ENCODE measurements at places on chromosomes 7 and 10. TPM values are rescaled to one million over a fixed set of nuclear protein-coding genes. Genes with fewer than 3 reads are reported as not detected.
A peak's percentile ranks its signal among the peaks of the same experiment; 100 is the strongest.

Gene WNT8B
- 0.28 TPM for polyA plus RNA-seq

- DNase-seq, result no peak
Observed at GRCh38 chr10:5424751-5425150, 12.4 kb downstream of the NET1 start.

DNA sequence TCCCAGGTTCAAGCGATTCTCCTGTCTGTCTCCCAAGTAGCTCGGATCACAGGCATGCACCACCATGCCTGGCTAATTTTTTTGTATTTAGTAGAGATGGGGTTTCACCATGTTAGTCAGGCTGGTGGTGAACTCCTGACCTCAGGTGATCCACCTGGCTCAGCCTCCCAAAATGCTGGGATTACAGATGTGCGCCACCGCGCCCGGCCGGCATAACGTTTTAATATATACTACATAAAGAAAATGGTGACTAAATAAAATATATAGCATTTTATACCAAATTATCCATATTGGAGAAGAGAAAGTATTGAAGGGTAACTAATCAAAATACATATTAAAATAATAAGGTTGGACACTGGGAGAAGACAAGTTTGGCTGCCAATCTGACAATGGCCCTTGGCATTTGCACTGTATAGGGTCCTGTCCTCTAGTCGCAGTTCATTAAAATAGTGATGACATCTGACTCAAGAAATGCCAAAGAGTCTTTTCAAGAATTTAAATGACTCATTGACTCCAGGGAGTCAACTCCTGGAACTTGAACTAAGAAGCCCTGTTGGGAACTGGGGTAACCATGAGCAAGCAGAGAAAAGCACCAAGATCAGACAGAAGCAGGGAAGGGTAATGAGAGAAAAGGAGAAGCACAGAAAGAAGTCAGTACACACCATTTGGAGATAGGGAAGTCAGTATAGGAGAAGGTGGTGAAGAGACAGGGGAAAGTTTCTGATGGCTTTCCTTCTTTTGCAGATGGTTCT is 91.1 kb downstream of the CH25H start:
- DNase-seq, result no peak

GRCh38 chr10:118259288-118259906 is 82.7 kb downstream of the FAM204A start:
- DNase-seq, result peak; percentile 47

Gene STN1
- 22.1 TPM for polyA plus RNA-seq

DNA sequence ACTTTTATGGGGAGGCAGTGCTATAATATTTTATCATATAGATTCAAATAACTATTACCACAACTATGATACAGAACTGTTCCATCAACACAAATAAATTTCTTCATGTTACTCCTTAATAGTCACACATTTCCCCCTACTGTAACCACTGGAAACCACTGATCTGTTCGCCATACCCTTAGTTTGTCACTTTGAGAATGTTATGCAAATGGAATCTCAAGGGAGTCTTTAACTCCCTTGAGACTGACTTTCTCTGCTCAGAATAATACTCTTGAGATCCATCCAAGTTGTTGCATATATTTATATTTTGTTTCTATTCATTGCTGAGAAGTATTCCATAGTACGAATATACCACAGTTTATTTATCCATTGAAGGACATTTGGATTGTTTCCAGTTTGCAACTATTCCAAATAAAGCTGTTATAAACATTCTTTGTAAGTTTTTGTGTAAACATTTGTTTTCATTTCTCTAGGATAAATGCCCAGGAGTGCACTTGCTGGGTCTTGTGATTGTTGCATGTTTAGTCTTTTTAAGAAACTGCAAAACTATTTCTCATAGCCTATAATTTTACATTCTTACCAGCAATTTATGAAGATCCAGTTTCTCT is 19.7 kb upstream of the PON2 start:
- no peak for DNase-seq

DNA sequence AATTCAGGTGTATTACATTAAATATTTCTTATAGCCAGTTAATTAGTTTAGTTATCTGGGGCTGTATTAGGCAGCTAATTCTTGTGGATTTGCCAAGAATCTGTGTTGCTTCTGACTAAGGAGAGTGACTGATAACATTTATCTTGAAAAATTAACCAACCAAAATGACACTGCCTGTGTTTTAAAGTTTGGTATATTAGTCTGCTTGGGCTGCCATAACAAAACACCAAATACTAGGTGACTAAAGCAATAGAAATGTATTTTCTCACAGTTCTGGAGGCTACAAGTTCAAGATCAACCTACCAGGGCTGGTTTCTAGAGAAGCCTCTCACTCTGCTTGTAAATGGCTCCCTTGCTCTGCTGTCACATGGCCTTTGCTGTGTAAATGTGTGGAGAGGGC is 12.9 kb downstream of the EXOC4 start:
- no peak for DNase-seq

- no peak for DNase-seq
Observed at GRCh38 chr10:4397337-4397736, 428.7 kb upstream of the AKR1E2 start.

Gene C7orf33
- polyA plus RNA-seq, result not detected

Data from SK-N-SH (cell line).